COR-L47 (cell line): ENCODE measurements at places on chromosomes 11 and 22.

DNA sequence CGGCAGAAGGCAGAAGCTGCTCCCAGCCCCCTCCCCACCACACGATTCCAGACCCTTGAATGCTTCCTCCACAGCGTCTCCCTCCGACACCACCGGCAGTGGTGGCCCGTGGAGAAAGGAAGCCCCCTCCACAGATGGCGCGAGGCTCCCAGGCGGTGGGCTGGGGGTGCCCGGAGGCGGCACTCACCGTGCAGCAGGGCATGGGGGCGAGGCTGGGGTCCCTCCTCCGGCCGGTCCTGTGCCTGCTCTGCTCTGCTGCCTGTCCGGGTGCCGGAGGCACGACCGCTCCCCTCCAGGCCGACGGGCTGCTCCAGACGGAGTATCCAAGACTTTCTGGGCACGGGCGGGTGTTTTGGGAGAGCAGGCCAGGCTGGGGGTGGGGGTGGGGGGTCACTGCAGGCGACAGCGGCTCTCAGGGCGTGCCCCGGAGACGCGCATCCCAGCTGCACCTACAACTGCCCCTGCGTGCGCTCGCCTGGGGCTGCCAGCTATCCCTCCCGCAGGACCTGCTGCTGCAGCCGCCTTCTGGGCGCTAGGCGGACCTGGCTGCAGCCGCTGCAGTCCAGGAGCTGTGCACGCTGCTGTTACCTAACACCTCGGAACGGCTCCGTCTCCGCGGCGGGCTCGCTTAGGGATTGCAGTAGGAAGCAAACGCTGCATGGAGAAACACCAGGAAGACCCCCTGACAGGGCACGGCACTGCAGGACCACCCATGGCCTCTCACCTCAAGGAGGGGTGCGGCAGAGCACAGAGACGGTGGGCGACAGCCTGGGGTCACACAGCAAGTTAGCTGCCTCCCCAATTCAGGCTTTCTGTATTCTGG is 15.2 kb downstream of the MRGPRG start:
- peak; percentile 64 for DNase-seq

DNA sequence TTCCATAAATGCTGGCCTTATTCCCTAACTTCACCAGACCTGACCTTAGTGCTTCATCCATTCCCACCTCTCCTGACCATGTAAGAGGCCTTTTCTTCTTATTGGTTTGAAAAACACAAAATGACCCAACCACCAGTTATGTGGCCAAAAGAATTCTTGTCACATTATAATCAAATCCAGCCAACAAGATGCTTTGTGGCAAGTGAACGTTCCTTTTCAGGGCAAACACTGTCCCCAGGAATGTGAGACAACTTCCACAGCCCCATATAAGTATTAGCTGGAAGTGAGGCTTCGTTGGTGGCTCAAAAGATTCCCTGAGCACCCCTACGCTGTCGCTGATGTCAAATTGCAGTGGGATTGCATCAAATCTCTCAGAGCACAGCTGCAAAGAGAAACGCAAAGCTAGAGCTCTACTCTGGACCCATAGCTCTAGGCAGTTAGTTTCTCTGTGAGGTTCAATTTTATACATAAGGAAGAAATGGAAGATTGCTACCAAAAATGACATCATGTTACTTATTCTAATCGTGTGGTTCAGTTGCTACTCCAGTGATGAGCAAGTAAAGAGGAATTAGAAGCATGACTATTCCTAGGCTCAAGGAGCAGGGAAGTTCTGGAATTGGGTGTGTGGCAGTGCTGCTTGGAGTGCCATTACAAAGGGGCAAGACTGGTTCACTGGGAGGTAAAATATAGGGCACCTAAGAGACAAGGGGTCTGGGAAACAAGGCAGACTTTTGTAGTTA is 26.1 kb downstream of the GLYATL1 start:
- no peak for DNase-seq

GRCh38 chr11:58693026-58693425 is 38.7 kb downstream of the GLYAT start:
- DNase-seq: no peak

DNA sequence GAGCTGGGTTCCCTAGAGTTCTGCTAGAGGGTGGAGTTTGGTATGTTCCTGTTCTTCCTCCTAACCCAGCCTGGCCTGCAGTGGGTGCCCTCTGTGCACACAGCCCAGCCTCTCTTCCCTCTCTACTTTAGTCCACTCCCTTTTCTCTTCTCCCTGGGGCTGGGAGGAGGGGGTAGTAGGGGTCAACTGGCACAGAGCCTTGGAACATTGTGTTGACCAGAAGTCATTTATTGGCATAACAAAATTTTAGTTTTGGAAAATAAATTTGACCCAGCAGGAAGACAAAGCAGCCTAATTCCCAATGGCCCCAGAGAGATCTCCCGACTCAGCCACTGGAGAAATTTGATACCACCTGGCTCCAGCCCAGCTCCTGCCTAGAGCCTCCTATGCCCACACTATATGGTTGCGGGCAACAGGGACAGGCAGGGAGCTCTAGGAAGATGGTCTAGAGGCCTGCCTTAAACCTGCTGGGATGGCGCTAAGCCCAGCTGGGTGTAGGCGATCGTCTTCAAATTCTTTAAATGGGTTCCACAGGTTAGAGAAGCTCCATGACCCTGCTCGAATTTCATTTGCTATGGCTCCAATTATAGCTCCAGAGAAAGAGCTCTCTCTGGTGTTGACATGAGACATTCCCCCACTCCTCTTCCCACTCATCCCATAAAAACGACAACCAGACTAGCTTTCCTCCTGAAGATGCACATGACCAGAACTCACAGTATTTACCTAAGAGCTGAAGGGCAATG is 9.9 kb downstream of the PCSK7 start:
- DNase-seq: peak; percentile 66

DNA sequence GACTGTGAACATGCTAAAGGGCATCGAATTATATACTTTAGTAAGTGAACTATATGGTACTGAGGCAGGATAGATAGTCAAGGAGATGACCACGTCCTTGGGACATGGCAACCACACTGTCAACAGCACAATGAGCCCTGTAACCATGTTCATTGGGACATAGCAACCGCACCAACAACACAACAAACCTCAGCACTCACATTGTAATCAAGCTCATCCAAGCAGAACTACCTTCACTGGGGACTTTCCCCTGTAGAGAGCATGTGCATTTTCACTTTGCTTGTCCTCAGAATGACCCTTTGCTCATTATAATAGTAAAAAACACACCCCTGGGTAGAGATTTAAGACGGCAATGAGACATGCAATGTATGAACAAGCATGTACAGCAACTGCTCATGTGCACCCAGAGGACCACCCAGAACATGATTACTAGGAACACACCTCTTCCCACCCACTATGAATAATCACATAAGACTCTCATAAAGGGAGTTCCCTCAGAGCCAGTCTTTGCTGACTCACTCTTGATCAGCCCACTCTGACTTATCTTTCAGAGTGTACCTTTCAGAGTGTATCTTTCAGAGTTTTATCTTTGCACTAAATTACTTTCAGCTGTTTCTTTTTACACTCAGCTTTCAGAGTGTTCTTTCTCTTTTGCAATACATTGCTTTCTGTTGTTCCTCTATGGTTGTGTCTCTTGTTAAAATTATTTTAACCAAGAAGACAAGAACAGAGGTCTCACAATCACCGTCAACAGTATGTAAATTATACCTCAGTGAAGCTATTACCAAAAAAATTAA is 4.1 kb upstream of the PLAAT2 start:
- no peak for DNase-seq

DNA sequence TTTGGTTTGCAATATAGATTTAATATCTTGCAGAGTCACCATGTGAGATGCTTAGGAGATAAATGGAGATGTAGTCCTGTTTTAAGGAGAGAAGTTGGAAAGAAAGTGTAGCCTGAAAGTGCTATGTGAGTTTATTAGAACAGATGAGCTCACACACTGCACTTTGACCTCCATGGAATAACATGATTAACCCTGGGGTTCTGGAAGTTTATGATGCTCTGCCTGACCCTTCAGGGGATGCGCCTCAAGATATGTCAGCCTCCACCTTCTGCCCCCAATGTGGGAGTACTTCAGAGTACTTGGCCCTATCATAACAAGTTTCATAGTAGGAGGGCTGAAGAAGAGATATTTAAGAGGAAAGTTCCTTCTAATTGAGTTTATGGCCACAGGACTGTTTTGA is 23.3 kb upstream of the TRIM21 start:
- DNase-seq: no peak

DNA sequence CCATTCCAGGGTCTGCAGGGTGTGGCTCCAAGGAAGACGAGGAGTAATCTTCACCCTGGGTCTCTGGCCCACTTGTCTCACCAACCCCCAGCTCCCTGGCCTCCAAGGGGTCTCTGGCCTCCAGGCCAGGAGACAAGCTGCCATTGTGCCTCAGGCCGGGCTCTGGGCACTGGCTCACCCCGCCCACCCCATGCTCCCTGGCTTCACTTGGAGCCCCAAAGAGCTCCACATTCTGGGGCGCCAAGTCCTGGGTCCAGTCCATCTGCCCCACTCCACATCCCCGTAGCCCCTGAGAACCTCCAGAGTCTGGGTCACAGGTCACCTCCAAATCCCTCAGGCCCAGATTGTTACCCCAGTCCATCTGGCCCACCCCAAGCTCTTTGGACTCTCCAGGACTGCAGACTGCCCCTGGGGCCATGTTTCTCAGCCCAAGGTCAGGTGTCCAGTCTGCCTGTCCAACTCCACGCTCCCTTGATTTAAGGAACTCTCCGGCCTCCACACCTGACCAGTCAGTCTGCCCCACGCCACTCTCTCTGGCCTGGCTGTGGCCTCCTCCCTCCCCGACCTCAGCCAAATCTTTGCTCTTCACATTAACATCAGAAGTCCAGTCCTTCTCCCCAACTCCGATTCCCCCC is 16.2 kb downstream of the TNKS1BP1 start:
- DNase-seq: no peak

DNA sequence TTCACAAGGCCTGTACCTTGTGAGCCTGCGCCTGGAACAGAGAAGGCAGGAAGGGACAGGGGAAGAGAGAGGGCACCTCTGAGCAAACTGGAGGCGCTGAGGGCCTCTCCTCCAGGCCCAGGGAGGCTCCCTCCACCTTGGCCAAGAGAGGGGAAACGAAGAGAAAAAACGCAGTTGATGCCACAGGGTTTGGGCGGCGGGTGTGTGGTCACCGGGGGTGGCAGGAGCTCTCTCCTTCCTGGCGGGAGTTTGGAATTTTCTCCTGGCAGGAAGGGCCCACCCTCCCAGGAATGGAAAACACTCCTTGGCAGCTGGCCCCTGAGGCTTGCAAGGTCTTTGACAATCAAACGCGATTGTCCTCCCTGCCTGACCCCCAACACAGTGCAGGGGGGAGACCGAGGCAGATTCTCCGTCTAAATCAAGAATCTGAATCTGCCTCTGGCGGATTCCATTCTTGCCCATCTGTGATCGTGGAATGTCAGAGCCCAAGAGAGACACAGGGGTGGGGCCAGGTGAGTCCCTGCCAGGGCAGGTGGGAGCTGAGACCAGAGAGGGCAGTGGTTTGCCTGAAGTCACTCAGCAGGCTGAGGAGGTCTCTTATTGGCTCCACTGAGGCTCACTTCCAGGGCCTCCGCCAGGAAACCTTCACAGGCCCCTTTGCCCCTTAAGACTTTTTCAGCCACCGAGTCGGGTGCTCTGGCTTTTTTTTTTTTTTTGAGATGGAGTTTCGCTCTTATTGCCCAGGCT is 21.0 kb downstream of the RPL3 start:
- DNase-seq: no peak
